MG63 (cell line): ENCODE measurements at places on chromosomes 6 and 20.

- no peak for DNase-seq
Measured at GRCh38 chr6:12944001-12944400, 227.4 kb downstream of the PHACTR1 start.

- DNase-seq: no peak
Measured at GRCh38 chr20:21280522-21281016, 22.6 kb upstream of the XRN2 start.

GRCh38 chr20:25338112-25339023 lies 52.3 kb downstream of the ABHD12 start:
- DNase-seq: no peak

GRCh38 chr6:24113891-24114290 lies 12.1 kb upstream of the NRSN1 start:
- DNase-seq: no peak

DNA sequence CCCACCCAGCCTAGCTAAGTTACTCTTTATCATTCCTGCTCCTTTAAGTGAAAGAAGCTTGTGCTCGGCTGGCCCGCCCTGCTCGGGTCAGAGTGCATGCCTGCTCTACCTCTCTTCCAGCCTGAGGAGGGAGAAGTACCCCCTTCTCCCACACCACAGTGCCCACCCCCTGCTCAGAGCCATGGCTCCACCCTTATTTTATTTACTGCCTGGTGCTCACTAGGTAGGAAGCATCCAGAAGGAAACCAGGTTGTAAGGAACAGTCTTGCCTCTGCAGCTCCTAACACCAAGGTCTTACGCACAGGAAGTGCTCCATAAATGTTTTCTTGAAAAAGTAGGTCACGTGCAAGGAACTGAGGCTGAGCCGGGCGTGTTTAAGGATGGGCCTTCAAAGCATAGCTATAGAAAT lies 105.7 kb upstream of the SNX9 start:
- DNase-seq: no peak

GRCh38 chr6:3356056-3356823 lies 97.5 kb downstream of the PSMG4 start:
- peak; percentile 69 for DNase-seq

GRCh38 chr6:7763881-7764280 lies 38.0 kb downstream of the BMP6 start:
- DNase-seq: no peak

DNA sequence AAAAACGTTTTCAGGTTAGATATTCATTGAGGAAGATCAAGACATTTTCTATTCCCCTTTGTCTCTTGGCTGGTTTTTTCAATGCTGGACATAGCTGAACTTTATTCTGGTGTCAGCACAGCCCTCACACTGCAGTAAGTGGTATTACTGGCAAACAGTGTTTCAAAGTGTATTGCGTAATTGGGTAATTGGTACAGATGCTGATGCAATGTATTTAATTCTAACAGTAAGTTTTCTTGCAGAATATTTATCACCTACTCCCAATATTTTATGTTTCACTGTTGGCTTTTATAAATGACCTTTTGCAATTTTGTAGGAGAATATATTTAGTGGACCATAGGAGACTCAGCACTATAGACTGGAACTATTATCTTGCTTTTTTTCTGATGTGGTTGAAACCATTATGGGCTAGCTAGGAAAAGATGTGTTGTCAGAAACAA lies 287.6 kb upstream of the SOX4 start:
- no peak for DNase-seq

GRCh38 chr6:141667580-141668309 lies 465.0 kb upstream of the GJE1 start:
- DNase-seq: no peak

- no peak for DNase-seq
Measured at GRCh38 chr6:113758826-113759574, 98.1 kb upstream of the MARCKS start.

DNA sequence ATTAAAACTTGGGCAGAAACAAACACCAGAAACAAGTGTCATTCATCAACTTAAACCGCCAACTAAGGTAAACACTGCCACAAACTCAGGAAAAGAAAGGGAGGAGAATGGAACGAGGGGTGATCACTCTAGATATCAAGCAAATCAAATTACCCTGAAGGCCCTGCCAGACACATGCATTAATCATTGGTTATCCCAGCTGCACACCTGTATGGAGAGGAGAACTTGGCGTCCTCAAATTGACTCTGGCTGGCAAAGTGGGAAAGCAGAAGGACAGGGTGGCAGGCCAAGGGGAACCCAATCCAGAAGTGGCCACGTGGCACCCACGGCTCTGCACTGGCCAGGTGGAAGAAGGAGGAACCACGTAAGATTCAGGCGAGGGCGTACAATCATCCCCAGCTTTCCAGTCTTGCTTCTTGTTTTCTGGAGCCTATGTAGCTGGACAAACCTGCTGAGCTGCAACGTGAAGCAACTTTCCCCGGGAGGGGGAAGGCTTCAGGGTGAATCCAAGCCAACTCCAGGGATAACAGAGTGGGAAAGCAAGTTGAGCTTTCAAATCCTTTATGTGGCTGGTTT lies 156.2 kb upstream of the JARID2 start:
- DNase-seq: no peak

DNA sequence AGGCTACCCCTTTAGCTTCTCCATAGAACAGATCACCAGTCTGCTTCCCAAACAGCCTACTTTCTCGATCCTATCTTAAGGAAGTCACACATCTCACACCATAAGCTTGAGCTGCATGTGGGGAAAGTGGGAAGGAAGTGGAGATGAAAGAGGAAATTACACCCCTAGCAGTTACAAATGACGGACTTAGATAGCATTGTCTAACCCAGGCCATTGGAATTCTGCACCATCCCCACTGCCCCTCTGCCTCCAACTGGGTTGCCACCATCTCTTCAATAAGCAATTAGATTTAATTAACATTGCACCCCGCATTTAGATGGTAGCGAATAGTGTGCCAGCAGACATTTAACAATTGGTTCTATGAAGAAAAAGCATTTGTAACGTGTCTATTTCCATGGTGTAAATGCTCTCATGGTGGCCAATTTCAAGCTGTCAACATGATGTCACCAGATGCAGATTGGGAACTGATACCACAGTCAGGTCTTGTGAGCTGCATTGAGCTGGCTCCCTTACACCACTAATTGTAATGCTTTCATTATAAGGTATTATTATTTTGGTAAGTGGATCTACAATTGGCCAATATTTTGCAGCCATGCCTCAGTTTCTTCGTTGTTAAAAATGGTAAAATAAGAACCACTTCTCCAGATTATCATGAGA lies 124.7 kb downstream of the CD24 start:
- DNase-seq: no peak

GRCh38 chr20:47727170-47727880 lies 58.0 kb downstream of the SULF2 start:
- DNase-seq: no peak

DNA sequence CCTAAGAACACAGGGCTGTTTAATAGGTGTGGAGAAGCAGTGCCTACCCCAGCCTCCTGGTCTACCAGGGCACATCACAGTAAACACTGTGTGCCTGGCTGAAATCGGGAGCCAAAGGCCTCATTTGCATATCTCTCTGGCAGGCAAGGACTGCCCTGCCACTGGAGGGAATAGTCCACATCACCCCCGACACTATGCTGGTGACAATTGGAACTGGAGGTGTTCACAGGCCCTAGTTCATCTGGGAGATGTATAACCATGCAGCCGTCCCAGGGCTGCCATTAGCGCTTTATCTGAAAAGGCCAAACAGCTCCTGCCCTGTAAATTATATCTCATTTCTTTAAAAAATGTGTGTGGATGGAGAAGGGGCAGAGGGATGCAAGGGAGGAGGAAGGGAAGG lies 150.3 kb downstream of the LINC00237 start:
- no peak for DNase-seq

GRCh38 chr20:33862709-33863403 lies 51.7 kb downstream of the CHMP4B start:
- DNase-seq: peak; percentile 72

DNA sequence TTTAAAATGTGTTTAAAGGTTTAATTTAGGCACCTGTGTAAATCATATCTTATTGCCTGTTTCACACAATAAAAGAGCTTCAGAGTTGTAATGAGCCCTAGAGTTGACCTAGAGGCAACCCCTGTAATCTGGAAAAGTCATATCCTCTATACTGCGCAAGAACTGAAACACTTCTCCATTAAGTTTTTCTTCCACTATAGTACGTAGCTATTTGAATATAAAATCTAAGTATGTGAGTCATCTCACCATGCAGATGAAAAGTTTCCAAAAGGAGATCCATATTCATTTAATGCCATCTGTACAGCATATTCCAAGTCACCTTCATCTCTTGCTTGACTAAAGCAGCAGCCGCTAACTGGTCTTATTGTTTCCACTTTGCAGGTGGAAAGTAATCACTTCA lies 26.0 kb upstream of the TAAR1 start:
- DNase-seq: no peak

- no peak for DNase-seq
Measured at GRCh38 chr20:19850198-19850533, 92.1 kb downstream of the RIN2 start.

GRCh38 chr20:49909499-49910339 lies 5.6 kb downstream of the SPATA2 start:
- no peak for DNase-seq

DNA sequence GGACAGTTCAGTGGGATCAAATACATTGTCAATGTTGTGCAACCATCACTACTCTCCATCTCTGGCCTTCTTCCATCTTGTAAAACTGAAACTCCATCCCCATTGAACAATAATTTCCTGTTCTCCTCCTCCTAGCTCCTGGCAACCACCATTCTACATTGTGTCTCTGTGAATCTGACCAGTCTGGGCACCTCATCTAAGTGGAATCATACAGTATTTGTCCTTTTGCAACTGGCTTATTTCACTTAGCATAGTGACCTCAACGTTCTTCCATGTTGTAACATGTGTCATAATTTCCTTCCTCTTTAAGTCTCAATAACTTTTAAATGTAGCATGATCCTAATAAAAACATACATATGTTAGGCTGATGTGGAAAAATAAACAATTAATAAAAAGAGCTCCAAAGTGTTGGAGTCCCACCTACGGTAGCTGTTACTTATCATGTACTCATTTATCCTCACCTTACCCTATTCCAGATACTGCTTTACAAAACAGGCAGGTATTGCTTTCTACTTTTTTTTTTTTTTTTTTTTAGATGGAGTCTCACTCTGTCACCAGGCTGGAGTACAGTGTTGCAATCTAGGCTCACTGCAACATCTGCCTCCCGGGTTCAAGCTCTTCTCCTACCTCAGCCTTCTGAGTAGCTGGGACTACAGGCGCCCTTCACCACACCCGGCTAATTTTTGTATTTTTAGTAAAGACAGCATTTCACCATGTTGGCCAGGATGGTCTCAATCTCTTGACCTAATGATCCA lies 91.9 kb downstream of the TNFAIP3 start:
- no peak for DNase-seq

- DNase-seq: no peak
Measured at GRCh38 chr6:140036196-140036595, 661.7 kb upstream of the CITED2 start.

GRCh38 chr6:2794171-2794730 lies 29.1 kb downstream of the WRNIP1 start:
- no peak for DNase-seq

GRCh38 chr6:33216117-33216649 lies 7.9 kb downstream of the RING1 start:
- no peak for DNase-seq

- DNase-seq: no peak
Measured at GRCh38 chr6:39818695-39819094, 26.5 kb downstream of the DAAM2 start.

- no peak for DNase-seq
Measured at GRCh38 chr20:25355011-25355595, 35.5 kb downstream of the ABHD12 start.

GRCh38 chr20:52313341-52313963 lies 121.9 kb upstream of the ZFP64 start:
- DNase-seq: peak; percentile 3

- no peak for DNase-seq
Measured at GRCh38 chr20:45592574-45593189, 13.6 kb upstream of the WFDC8 start.

DNA sequence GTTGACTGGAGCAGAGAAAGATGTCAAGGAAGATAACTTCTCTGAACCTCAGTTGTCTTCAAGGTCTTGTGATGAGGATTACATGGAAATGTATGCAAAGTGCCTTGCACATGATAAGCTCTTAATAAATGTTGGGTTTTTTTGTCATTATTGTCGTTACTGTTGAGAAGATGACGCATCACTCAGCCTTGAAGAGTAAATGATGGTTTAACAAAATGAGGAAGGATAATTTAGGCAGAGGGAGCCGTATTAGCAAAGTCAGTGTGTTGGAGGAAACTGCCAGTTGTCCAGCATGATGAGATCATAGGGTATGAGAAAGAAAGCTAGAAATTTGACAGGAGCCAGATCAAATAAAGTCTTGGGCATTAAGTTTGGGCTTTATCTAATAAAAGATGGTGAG lies 8.8 kb upstream of the SUPT3H start:
- DNase-seq: no peak

- DNase-seq: no peak
Measured at GRCh38 chr20:60043435-60043834, 85.2 kb downstream of the CDH26 start.

DNA sequence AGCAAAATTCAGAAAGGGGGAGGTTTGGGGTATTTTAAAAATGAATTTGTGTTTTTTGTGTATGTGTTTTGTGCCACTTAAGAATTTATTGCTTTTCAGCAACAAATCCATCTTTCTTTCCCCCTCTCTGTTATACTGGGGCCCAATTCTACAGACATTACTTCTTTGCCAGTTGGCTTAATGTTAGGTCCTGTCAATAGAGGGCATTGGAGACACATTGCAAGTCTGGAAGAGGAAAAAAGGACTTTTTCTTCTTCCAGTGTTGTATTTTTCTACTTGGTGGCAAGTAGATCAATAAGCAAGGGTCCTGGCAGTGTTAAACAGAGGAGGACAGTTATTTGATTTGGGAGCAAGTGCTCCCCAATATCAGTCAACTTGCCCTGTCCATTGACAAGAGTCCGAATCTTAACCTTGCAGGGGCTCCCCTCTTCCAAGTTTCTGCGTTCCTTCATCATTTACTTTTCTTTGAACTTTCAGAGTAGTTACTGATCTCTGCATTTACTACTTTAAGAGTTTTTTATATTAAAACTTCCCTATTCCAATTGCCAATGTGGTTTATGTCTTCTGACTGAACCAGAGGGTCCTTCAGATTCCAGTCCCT lies 23.4 kb downstream of the SCML4 start:
- DNase-seq: no peak

GRCh38 chr6:38114976-38115625 lies 295.6 kb downstream of the ZFAND3 start:
- DNase-seq: no peak

- no peak for DNase-seq
Measured at GRCh38 chr6:125688138-125688537, 61.3 kb upstream of the HEY2 start.

GRCh38 chr6:20873425-20874190 lies 339.4 kb downstream of the CDKAL1 start:
- no peak for DNase-seq
